ENCODE measurements at places on chromosomes 11 and 22.

- DNase-seq, result no peak
These were observed 88.9 kb upstream of the DDI1 start for GRCh38 chr11:103947546-103947919.

GRCh38 chr11:64007629-64008282 lies 21.5 kb downstream of the OTUB1 start:
- DNase-seq, result no peak

- no peak for DNase-seq
These were observed 258.5 kb downstream of the DDX10 start for GRCh38 chr11:108923413-108923812.

DNA sequence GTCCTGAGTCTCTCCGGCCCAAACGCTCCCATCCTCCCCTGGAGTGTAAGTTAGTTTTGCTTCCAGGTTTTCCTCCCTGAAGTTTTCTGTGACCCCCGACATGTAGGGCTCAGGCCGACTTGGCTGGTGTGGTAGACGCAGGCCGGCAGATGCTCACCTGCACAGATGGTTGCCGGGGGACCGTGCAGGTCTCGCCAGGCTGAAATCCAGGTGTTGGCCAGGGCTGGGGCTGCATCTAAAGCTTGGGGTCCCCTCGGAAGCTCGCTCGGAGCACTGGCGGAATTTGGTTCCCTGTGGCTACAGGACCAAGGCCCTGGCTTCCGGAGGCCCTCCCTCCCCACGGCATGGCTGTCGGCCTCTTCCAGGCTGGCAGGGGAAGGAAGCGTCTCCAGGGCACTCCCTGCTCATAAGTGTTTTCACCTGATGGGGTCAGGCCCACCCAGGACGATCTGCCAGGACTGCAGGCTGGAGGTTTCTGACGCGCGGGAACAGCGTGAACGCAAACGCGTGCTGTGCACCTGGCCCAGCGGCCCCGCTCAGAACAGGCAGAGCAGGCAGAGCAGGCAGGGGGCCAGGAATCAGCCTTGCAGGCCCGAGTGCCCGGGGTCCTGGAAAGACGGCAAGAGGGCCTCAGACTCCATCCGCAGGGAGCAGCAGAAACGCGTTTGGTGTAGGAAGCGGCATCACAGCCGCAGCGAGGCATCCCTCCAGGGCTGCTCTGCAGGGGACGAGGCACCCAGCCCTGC lies 258.2 kb downstream of the BRD1 start:
- DNase-seq, result no peak

DNA sequence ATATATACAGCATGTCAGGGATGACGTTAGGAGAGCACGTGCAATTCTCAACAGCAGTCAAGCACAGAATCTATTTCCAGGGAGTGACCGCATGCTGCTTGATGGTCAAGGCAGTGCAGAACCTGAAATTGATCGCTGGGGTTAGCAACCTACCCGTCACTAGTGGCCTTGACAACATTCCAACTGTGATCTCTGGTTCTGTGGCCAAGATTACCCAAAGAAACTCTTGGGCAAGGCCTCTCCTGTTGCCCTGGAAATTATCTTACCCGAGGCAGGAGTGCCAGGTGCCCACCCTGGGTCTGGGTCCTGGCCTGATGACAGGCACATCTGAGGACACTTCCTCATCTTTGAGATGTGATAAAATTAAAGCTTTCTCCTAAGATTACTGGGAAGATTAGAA lies 2.2 kb downstream of the TM7SF2 start:
- no peak for DNase-seq

- no peak for DNase-seq
These were observed 33.9 kb downstream of the SYTL2 start for GRCh38 chr11:85776951-85777602.

GRCh38 chr22:28989912-28990311 lies 71.7 kb downstream of the C22orf31 start:
- DNase-seq, result no peak

DNA sequence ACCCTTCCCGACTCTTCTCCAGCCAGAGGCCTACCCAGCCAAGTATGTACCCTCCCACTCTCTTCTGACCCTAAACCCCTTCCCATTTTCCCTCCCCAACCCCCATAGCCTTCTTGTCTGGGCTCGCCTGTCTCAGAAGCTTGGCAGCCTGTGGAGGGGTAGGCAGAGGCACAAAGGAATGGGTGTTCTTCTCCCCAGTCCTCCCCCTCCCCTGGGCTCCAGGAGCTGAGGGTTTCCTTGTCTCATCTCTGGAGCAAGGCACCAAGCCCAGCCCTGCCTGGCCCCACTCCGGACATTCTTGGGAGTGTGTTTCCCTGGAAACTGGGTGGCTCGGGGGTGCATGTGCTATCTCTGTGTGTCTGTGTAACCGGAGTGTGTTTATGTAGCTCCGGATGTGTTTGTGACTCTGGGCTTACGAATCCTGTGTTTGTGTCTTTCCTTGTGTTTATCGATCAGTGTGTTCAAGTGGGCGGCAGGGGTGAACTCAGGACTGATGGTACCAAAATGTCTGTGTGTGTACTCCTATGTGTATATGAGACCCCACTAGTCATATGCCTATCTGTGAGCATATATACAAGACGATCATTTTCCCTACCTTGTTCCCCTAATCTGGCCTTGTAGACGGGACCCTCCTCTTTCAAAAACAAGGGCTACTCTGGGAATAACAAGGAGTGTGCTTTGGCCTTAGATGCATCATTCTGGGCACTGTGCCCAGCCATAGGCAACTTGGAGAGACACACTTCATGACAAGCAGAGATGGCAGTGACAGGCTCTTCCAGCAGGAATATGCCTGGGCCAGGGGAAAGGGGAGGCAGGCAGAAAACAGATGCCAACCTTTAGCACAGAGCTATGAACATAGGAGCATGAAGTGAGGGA lies 10.9 kb downstream of the PHLDB1 start:
- DNase-seq, result no peak

DNA sequence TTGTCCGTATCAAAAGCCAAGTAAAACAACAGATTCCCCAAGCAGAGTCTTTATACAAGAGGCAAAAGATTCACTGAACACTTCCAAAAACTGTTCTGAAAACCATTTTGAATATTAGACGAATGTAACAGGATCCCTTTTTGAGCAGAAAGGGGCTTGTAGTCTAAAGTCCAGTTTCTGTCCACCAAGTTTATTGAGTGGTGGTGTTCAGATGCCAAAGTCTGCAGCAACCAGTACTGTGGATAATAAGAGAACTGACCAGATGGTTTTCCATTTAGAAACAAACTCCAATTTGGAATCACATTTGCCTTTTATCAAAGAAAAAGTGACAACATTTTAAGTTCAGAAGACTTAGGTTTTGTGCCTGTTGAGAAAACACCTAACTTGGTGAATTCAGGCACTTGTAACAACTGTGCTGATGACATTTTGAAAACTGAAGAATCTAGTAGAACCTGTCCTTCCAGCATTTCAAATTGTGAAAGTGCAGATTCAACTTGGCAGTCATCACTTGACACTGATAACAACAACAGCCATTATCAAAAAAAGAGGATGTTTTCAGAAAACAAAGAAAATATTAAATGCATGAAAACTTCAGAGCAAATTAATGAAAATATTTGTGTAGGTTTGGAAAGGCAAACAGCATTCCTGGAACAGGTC lies 217.1 kb downstream of the CSNK2A3 start:
- no peak for DNase-seq

DNA sequence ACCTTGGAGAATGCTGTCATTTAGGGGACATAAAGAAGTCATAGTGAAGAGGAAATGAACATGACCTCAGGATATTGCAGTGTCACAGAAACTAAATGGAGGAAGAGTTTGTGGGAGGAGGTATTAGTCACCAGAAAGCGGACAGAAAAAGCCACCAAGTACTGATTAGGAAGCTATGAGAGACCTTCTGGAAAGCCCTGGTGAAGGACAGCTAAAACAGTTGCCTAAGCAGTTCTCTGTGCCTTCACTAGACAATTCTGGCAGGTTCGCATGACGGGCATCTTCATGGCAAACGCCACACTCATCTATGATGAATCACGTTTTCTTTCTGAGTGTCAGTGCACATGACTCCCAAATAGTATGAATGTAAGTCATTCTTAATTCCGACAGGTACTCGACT lies 325.8 kb downstream of the C11orf87 start:
- no peak for DNase-seq

- no peak for DNase-seq
These were observed 21.6 kb downstream of the OR51E1 start for GRCh38 chr11:4665424-4665823.

GRCh38 chr22:46376111-46376510 lies 40.6 kb downstream of the TRMU start:
- DNase-seq, result no peak

DNA sequence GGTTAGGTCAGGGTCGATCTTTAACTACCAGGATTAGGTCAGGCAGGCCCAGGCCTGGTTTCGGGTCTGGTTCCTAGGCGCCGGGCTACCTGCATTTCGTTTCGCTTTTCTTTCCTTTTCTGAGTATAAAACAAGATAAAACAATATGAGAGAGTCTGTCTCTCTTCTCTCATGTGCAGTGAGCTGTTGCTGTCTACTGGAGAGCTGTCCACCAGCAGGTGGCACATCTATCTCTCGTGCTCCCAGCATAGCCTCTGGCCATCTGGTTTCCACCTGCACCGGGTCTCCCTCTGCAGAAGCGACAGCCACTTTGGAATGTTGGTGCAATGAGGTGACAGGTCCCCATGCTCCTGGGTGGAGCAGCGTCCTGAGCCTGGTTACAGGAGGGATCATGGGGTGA lies 27.6 kb downstream of the RIBC2 start:
- no peak for DNase-seq

DNA sequence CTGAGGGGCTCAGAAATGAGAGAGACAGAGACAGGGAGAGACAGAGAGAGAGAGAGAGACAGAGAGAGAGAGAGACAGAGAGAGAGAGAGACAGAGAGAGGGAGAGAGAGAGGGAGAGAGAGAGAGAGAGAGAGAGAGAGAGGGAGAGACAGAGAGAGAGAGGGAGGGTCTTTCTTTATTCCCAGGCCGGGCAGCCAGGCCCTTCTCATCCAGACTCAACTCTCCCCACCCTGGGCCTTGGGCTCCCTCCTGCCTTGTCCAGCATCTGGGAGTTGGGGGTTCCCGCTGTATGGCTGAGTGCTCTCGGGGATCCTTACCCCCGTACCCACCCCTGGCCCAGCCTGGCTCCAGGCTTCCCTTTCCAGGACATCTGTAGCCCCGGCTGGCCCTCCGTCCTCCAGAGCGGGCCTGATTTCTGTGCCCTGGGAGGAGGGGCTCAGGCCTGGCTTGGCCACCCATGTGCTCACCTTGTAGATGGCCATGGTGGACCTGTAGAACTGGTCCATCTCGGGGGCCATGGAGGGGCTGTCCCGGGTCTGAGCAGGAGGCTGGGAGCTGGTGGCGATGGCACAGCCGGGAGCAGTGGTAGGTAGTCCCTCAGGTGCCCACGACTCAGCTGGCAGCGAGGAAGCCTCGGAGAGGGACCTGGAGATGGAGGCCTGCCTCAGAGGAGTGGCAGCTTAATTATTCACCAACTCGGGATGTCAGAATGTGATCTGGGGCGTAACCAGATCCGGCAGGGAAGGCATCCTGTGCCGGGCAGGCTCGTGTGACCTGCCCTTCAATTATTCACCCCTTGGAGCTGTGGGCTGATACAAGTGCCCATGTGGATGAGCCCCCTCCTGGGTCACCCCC lies at the start of gene BAIAP2L2:
Gene BAIAP2L2 (minus strand): TSS at position 677 of the 855 bp plus-strand sequence. CDS start 159 bp downstream, at position 518.
- no peak for DNase-seq

DNA sequence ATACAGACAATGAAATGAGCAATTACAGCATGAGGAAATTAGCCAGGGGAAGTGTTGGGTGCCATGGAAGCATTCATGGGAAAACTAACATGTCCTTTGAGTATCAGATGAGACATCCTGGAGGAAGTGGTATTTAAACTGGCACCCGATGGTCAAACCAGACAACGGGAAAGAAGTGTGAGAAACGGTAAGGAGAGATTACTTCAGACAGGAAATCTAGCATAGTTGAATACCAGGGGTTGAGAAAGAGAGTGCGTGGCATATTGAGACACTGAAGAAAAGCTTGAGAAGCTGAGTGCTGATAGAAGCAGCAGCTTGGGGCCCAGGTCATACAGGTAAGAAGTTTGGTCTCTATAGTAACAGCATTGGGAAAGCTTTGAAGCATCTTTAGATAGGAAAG lies 175.3 kb downstream of the C11orf87 start:
- no peak for DNase-seq

- DNase-seq, result no peak
These were observed 6.5 kb downstream of the PI4KA start for GRCh38 chr22:20852076-20852475.

GRCh38 chr22:35733036-35733435 lies 15.4 kb downstream of the APOL5 start:
- no peak for DNase-seq

GRCh38 chr22:37310815-37311595 lies 28.7 kb downstream of the CYTH4 start:
- DNase-seq, result no peak

- no peak for DNase-seq
These were observed 34.7 kb downstream of the ADAMTS15 start for GRCh38 chr11:130483124-130483523.

DNA sequence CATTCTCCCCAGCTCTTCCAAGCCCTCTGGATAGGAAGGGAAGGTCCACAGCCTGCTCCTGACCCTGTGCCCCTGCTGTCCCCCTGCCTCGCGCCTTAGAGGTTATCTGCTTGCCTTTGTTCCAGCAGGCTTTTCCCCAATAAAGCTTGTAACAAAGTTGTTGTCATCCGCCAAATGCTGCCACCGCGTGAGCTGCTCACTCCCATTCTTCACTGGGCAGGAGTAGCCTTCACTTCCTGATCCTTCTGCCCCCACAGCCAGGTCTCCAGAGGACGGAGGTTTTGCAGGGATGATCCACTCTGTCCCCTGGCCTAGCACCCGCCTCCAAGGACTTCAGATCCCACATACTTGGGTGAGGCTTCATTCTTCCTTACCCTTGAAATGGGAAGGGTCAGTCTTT lies 94.0 kb upstream of the RASSF10 start:
- DNase-seq, result no peak

GRCh38 chr11:93728792-93729128 lies 12.5 kb downstream of the TAF1D start:
- DNase-seq, result no peak

GRCh38 chr11:133732109-133732674 lies 113.1 kb downstream of the SPATA19 start:
- DNase-seq, result no peak

DNA sequence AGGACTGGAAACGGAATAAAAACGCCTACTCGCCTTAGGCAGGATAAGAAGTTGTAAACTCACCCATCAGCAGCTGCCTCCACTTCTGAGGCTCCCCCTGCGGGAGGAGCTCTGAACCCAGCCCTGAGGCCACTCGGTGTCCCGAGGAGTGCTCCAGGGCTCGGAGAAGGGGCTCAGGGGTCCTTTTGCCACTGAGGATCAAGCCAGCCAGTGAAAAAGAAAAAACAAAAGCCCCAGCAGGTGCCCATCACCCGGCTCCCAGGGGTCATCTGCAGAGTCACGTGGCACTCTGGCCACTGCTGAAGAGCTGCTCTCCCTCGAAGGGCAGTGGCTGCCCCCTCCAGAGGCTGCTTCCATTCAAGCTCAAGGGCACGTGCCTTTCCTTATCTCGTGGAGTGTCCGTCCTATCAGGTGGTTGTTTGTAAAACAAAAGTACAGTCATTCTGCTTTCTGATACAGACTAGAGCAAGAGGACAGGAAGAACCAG lies 29.0 kb downstream of the NUP50 start:
- DNase-seq, result no peak
